ENCODE measurements at places on chromosomes 7 and 10.

DNA sequence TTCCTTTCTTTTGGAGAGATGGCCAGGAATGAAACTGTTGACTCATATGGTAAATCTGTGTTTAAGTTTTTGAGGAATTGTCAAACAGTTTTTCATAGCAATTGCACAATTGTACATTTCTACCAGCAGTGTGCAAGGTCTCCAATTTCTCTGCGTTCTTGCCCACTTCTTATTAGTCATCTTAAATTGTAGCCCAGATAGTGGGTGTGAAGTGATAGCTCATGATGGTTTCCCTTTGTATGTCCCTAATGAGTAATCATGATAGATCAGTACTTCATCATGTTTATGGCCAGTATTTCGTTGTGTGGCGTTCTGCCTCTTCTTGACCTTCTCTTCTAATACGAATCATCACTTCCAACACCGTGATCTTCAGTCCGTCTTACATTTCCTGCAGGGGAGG, 136.3 kb downstream of the DOCK1 start:
- DNase-seq: no peak

DNA sequence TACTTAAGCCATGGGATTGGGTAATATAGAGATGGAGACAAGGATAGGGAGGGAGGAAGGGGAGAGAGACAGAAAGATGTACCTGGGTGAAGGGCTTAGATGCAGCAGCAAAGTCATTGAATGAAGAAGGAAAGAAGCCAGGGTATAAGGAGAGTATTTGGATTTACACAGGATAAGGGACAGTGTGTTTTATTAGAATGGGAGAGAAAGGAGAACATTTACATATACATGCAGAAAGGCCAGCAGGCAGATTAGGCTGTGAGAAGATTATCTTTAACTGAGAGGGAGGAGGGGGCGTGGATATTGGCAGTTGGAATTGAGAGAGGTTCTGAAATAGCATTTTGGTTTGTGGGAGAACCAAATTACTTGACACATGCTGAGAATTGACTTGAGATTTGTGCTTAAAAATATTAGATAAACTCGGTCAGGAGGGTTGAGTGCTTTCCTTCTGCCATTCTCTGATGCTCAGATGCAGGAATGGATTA, 161.5 kb upstream of the ZNF804B start:
- no peak for DNase-seq

DNA sequence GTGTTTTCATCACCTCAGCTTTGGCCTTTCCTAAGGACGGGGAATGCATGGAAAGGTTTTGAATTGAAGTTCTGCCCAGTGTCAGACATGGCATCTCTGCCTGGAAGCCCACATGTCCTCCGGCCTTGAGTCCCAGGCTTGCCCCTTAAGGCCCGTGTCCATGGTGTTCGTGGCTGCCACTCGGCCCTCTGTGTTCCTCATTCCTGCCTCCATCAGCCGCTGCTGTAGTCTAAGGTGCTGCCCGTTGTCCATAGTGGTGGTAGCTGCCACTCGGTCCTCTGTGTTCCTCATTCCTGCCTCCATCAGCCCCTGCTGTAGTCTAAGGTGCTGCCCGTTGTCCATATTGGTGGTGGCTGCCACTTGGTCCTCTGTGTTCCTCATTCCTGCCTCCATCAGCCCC, 180.7 kb upstream of the SHH start:
- no peak for DNase-seq

GRCh38 chr7:114085313-114085591, 166.4 kb upstream of the PPP1R3A start:
- DNase-seq: no peak

DNA sequence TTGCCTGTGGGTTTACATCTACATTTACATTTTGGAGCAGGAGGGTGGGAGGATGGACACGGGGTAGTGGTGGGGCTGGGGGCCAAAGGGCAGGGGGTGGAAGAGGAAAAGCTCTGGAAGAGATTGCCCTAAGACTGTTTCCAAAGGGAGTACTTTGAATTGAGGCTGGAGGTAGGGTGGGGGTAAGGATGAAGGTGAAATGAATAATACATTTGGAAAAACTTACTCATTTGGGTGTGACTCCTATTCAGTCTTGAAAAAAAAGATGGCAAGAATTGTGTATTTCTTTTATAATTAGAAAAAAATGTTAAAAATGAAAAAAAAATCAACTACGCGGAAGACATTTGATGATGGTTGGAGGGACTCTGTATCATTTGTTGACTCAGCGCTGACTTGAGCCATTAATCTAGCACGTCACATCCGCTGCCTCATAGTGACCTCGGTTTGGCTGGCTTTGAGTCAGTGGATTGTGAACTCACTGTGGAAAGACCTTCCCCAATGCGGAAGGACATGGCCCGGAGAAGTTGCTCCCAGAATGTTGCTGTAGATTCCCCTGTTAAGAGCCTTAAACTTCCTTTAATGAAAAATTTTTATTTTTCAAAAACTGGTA, 2.8 kb downstream of the FAM180A start:
- DNase-seq: no peak
